Ovary (tissue), 10 donors: ENCODE measurements at places on chromosomes 1 and 21. TPM values are rescaled to one million over a fixed set of nuclear protein-coding genes. Genes with fewer than 3 reads are reported as not detected.
A peak's percentile ranks its signal among the peaks of the same experiment; 100 is the strongest.

GRCh38 chr1:82045221-82045620 is 244.5 kb downstream of the ADGRL2 start:
- no peak for DNase-seq
- no peaks in the 10 kb centered on the region for H3K36me3 ChIP-seq
- H3K4me1 ChIP-seq = no peaks in the 10 kb centered on the region
- no peaks in the 10 kb centered on the region for H3K27me3 ChIP-seq

DNA sequence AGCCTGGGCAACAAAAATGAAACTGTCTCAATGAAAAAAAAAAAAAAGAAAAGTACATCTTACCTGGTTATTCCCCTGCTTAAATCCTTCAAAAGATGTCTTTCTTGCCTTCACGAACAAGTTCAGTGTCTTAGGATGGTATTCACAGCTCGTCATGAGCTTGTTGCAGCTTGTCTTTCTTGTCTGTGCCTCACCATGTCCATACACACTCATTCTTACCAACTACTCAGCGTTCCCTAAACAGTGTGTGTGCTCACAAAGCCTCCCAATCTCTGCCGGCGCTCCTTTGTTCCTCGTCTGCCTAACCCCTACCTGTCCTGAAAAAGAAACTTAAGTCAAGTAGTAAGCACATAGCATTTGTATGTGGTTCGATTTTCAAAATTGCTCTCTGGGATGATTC is 31.1 kb downstream of the UBE4B start:
- DNase-seq = no peak
- H3K36me3 ChIP-seq = no peaks in the 10 kb centered on the region
- H3K4me3 ChIP-seq = no peak overlapping the region
- no peak overlapping the region for H3K27ac ChIP-seq
- peaks cover 11% of the 10 kb centered on the region for H3K4me1 ChIP-seq

SIPA1L2 gene
- 44.4 TPM for total RNA-seq

DNA sequence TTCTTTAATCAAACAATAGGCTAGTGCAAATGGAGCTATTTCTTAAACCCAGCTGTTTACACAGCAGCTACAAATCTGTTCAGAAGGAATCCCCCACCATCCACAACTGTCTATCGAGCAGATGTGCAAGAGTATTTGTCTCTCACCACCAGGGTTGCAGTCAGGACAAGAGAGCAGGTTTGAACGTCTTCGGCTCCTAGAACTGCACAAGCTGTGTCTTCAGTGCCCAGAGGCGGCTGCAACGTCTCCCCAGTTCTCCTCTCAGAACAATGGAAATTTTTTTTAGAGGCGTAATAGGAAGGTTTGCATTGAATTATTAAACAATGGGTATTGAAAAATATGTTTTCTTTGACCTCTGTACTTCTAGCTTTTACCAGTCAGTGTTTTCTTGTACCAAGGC is 7.3 kb downstream of the OVAAL start:
- H3K27ac ChIP-seq = no peak overlapping the region
- H3K27me3 ChIP-seq = no peaks in the 10 kb centered on the region
- no peak overlapping the region for H3K4me3 ChIP-seq

GJB3 gene
- not detected for total RNA-seq

GRCh38 chr1:208105756-208106155 is 138.4 kb downstream of the PLXNA2 start:
- H3K4me3 ChIP-seq = no peak overlapping the region
- peak; percentile 41 for DNase-seq
- H3K27ac ChIP-seq = no peak overlapping the region
- H3K36me3 ChIP-seq = no peaks in the 10 kb centered on the region

GRCh38 chr1:201826830-201827229 is 2.1 kb upstream of the IPO9 start:
- DNase-seq = no peak
- no peaks in the 10 kb centered on the region for H3K36me3 ChIP-seq
- no peak overlapping the region for H3K4me3 ChIP-seq
- H3K27ac ChIP-seq = no peak overlapping the region

DNA sequence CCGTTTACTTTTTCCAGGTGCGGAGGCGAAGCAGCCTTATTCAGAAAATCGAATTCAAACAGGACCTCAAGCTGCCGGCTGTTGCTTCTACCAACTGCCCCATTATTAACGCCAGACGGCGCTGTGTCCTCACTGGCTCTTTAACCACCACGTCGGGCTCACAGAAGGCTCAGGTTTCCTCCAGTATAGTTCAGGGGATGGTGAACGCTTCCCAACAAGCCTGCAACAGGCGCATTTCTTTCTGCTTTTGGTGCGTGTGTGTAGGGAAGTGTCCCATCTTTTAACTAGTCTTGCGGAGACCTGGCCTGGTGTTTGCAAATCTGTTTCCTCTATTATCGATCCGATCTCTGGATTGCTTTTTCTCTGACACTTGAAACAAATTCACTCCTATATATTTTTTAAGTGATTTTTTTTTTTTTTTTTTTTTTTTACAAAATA is 791 bp upstream of the STUM start:
- H3K27ac ChIP-seq = no peak overlapping the region
- DNase-seq = peak; percentile 89
- H3K4me3 ChIP-seq = peak overlapping the region; percentile 61
- no peaks in the 10 kb centered on the region for H3K27me3 ChIP-seq

- no peak for DNase-seq
- no peak overlapping the region for H3K4me3 ChIP-seq
- no peaks in the 10 kb centered on the region for H3K27me3 ChIP-seq
- no peak overlapping the region for H3K27ac ChIP-seq
- H3K4me1 ChIP-seq = no peaks in the 10 kb centered on the region
Observed at GRCh38 chr1:234771642-234772344, 161.8 kb upstream of the IRF2BP2 start.

DNA sequence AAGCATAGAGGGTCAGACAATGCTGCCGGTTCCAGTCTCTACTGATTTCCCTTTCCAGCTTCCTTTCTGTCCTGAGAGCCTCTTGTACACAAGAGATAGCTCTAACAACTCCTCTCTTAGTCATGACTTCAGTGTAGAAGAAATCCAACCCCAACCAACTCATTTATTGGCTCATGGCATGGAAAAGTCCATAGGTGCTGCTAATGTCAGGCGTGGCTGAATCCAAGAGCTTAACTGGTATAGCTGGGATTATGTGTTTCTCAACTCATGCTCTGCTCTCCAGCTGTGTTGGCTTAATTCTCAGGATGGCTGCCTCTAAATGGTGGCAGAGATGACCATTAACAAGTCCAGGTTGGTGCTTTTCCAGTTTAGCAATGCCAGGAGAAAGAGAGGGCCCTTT is 12.4 kb upstream of the THRAP3 start:
- no peak overlapping the region for H3K27ac ChIP-seq
- H3K4me3 ChIP-seq = no peak overlapping the region
- H3K4me1 ChIP-seq = peaks cover 5% of the 10 kb centered on the region

DNA sequence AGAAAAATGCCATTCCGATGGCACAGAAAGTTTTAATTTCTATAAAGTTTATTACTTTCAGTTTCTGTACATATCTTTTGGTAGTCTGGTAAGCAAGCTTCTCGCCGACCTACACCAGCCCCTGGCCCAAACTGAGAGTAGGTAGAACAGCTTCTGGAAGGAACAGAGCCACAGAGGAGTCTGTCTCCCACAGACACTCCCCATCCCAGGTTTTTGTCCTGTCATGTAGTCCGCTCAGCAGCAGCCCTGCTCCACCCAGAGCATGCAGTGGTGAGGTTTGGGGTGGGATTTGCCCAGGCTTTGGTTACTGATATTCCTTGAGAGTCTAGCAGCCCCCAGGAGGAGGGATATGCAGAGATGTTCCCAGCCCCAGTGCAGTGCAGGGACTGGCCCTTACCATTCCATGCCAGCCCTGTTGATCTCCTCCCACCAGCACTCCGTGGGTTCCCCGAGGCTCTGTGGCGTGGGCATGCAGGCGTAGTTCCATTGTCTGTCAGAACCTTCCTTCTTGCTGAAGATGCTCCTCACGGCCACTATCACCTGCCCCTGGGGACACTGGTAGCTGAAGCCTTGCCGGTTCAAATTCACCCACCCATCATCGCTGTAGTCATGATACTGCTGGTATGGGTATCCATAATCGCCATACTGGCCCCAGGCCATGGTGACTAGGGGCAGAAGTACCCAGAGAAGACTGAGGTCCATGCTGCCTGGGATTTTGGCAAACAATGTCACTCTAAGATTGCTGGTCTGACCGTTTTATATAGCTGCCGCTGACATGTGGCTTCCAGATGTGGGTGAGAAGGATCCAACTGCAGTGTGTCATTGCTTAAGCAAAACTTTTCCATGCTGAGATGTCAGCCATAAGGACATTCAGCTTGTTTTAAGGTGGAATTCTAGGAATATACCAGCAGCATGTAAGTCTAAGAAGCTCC is at the start of gene DPT:
Gene DPT (minus strand): TSS at position 734 of the 932 bp plus-strand sequence. CDS start 32 bp downstream, at position 702.
- no peak for DNase-seq
- H3K4me1 ChIP-seq = peaks cover 13% of the 10 kb centered on the region
- no peak within 1 kb of the TSS for H3K27ac ChIP-seq
- no peaks in the 10 kb centered on the region for H3K27me3 ChIP-seq
- no peaks in the 10 kb centered on the region for H3K36me3 ChIP-seq
